Stimulated activated CD4-positive, alpha-beta T cell treated with anti-CD3 and anti-CD28 coated beads, Interleukin-2, amount 100 ng/mL, for 24 hours (primary cell): ENCODE measurements at places on chromosomes 7 and 10.

DNA sequence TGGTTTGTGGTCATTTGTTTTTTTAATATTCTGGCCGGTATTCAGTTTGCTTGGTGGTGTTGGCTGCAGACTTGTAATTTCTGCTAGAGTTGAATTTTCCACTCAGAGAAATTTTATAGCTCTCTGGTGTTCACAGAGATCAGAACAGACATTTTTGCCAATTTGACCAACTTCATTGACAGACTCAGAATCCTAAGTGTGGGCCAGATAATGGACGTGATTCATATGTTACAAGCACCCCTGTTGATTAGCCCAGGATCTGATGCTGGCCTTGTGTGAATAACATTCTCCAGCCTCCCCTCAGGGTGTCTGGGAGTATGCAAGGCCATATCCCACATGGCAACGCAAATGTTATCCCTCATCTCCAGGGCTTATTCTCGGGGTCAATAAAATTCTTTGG is 283.8 kb downstream of the C7orf25 start:
- DNase-seq: no peak

GRCh38 chr7:66837007-66837406 is 84.0 kb upstream of the TMEM248 start:
- peak; percentile 49 for DNase-seq

- DNase-seq: peak; percentile 17
Measured at GRCh38 chr10:29811751-29812427, 177.1 kb upstream of the SVIL start.

DNA sequence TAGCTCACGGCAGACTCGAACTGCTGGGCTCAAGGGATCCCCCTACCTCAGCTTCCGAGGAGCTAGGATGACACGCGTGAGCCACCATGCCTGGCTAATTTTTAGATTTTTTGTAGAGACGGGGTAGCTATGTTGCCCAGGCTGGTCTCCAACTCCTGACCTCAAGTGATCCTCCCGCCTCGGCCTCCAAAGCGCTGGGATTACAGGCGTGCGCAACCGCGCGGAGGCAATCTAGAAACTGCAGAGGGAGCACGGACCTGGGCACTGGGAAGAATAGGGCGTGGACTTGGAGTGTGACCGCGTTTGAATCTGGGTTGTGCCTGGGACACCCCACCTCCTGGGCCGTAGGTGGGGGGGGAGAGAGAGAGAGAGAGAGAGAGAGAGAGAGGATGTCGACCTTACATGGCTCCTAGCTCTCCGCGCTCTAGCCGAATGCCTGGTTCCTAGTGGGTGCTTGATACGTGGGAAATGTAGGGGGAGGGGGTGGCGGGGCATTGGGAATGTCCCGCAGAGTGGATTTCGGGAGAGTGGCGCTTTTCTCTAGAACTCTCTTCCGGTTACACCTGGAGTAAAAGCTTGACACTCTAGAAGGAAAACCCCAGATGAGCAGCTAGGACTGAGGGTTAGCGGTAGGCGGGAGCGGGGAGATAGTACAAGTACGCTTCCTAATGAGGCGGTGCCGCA is 1.2 kb upstream of the MAP3K8 start:
- DNase-seq: no peak

GRCh38 chr10:11573497-11573896 is 38.0 kb downstream of the USP6NL start:
- DNase-seq: no peak
